NCI-H226 (cell line): ENCODE measurements at places on chromosomes 4 and X.

GRCh38 chr4:98601708-98602107 is 56.7 kb downstream of the TSPAN5 start:
- DNase-seq = no peak

- no peak for DNase-seq
Measured at GRCh38 chr4:42144028-42144427, 8.4 kb downstream of the BEND4 start.

DNA sequence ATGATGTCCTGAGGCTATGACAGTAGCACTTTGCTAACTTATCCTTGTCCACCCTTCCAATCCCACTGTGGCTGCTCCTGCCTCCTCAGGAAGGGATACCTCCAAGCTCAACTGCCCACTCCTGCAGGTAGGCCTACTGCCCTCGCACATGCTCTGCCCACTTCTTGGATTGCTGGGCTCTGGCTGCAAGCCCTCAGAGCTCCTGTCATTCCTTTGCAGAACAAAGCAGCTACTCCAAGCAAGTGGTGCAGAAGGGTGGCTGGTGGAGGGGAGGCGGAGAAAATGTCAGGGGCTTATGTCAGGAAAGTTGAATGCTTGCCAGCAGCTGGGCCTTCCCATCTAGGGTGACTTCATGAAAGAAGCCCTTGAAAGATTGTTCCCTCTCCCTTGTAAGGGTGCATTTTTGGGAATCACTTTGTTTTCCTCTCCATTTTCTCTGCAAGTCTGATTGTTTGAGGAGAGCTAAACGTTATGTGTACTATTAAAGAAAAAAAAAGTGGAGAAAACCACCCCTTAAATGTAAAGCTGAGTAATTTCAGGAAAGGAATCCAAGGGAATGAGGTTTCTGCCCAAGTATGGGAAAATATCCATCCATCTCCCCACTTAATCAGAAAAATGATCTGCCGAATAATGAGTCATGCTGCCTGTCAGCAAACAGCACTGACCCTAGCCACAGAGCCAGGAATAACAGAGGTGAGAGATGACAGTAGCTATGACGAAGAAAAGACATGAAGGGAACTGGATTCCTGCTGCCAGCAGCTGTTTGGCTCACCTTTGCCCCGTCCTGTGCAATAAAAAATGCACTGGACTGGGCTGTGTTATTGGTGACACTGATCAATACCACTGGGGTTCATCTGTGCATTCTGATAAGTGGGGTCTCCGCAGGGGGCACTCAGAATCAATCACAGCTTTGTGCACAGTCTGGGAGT is 102.0 kb downstream of the RTL5 start:
- DNase-seq = peak; percentile 58

DNA sequence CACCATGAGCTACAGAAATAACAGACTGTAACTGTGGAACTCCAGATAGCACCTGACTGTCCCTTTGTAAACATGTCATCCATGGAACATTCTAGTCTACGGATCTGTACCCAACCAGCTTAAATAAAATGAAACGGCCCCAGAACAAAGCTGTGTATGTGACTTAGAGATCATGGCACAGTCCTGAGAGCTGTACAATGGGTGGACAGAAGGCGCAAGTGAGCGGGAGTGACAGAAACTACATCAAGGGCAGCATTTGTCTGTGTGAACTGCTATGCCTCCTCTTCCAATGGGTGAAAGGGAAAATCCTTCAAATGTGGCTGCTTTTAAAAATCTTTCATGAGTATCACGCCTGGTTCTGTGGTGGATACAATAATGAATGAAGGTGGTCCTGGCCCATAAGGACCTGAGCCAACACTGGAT is 72.5 kb downstream of the FAT1 start:
- DNase-seq = no peak

- no peak for DNase-seq
Measured at GRCh38 chr4:152640058-152640921, 39.5 kb downstream of the TMEM154 start.

GRCh38 chr4:3420606-3420955 is 21.2 kb upstream of the HGFAC start:
- DNase-seq = no peak

DNA sequence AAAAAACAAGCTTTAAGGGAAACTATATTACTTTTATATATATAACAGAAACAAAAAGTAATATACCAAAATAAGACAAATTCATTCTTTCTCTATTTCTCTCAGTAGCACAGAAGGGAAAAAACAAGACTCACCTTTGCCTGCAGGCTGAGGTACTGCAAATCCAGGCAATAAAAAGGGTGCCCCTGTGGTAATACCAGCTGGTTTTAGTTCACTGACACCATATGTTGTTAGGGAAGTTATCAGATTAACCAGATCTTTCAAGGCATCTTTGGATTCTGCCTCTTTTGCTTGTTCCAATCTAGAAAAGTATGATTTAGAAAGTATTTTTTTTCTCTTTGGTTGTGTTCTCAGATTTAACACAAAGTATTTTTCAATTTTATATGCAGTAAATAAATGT is 139.8 kb downstream of the WDFY3 start:
- no peak for DNase-seq

GRCh38 chr4:16075061-16075460 is 8.8 kb downstream of the PROM1 start:
- DNase-seq = no peak

GRCh38 chr4:78532046-78532445 is 19.5 kb upstream of the ANXA3 start:
- DNase-seq = no peak

DNA sequence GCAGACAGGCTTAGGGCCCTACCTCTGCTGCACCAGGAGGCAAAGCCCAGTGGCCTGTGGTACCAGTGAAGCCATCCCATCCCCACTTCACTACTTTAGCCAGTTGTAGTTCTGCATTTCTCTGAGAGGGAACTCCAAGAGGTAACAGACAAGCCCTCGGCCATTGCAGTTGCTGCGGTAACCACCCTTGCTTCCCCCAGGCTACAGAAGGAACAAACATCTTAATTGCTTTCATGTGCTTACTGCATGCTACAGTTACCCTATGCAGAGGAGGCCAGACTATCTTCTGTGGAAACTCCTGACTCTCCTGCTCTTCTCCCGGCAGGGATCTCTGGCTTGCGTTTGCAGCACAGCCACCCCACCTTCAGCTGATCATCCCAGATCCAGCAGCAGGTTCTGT is 67.8 kb downstream of the SPIN4 start:
- no peak for DNase-seq

DNA sequence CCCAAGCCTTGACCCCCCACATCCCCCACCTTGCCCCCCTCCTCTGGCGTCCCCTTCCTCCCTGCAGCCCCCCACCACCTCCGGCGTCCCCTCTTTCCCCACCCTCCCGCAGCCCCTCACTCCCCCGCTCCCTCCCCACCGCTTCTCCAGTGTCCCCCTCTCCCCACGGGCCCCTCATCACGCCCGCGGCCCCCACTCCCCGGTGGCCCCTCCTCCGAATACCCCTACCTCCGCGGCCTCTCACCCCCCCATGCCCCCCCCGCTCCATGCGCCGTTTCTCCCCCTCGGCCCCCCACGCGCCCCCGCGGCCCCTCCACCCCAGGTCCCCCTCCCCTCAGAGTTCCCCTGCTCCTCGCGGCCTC is 562 bp downstream of the RNF212 start:
- no peak for DNase-seq

DNA sequence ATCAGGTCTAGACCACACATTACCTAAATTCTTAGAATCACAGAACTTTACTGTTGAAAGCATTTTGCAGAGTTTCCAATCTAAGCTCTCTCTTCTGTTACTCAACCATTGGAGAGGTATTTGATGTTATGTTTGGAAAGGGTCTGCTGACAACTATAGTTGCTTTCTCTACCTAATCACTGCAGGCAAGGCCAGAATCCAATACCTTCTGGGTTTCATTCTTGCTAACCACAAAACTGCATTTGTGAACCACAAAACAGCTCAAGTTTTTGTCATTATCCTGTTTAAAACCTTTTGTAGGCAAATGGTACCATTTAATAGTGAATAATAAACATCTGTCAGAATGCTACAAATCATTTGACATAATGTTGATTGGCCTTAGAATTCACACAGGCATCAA is 380.1 kb downstream of the GASK1B start:
- no peak for DNase-seq

DNA sequence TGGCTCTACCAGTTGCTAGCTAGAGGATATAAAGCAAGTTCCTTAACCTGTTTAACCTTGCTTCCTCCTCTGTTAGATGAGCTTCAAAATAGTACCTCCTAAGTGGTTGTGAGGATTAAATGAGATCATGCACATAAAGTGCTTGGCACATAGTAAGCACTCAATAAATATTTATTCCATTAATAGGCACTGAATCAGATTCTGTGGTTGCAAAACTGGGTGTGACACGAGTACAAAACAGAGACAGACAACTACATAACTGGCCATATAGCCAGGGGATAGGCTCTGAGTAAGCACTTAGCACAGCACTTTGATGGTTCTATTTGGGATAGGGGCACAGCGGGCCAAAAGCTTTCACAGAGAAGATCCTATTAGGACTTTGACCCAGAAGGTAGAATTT is 150.3 kb downstream of the RELL1 start:
- DNase-seq = no peak

DNA sequence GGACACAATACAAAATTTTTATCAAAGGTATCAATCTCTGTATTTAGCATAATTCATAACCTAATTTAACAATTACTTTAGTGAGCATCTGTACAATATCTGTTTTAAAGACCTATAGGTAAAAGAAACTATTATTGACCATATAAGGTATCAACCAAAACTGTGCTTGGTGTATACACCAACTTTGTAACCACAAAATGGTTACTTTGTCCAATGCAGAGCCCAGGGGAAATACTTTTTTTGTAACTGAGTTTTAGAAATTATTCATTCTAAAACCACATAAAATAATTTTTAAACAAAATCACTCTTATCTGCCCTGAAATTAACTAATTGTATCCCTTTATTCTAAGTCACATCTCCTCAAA is 5.0 kb downstream of the CXXC4 start:
- no peak for DNase-seq
